Activated T-helper 1 cell treated with anti-CD3 and anti-CD28 coated beads, Interleukin-2, amount 50 U/mL, for 16 hours (primary cell): ENCODE measurements at places on chromosomes 2 and 18.

DNA sequence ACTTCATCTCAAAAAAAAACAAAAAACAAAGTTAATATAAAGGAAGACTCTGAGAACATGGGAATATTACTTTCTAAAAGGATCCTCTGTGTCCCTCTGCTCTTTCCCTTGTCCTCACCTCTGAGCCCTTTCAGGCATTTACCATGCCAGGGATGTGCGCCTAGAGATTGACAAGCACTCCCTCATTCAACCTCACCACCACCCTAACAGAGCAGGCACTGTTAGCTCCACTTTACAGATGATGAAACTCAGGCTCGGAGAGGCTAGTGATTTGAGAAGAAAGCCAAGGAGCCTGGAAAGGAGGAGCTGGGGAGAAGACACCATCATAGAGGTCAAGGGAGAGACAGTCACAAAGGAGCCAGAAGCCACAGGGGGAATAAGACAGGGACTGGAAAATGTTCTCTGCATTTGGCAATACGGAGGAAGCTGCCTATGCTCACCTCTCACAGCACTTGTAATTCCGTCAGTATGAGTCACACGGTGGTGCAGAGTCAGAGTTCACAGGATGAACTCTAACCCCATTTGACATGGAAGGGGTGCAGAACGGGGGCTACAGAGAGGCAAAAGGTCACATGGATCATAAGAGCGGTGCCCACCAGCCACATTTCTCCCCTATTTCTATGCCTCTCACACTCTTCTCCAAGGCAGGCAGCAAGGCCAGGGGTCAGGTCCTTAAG, 101.8 kb upstream of the NFU1 start:
- no peak for DNase-seq

GRCh38 chr2:232857158-232857563, 12.9 kb upstream of the SNORC start:
- no peak for DNase-seq

DNA sequence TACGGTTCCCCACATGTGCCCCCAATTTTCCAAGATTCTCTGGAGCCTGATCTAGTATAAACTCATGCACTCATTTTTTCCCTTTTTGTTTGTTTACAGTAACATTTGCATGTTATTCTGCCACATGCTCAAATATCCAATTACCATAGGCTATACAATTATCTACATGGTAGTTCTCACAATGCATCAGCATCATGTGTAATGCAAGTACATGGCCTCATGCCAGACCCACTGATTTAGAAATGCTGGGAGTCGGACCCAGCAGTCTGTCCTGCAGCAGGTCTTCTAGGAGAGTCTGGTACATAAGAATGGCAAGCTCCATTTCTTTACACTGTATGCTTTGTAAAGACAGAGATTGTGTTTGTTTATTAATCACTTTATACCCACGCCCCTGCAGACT, 107.7 kb downstream of the CBLN2 start:
- DNase-seq: no peak

DNA sequence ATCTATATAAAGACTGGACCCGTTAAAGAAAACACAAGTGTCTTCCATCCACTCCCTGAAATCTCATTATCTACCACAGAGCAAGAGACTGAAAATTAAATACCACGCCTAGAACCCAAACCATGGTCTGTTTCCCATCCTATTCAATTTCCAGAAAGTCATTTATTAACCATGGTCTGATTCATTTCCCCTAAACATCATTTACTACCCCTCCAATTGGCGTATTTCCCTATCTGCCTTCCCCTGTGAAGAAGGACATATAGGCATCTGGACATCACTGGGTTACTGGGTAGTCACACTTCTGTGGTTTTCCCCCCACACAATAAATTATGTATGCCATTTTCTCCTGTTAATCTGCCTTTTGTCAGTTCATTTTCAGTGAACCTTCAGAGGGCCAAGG, 30.8 kb downstream of the CCDC93 start:
- no peak for DNase-seq

DNA sequence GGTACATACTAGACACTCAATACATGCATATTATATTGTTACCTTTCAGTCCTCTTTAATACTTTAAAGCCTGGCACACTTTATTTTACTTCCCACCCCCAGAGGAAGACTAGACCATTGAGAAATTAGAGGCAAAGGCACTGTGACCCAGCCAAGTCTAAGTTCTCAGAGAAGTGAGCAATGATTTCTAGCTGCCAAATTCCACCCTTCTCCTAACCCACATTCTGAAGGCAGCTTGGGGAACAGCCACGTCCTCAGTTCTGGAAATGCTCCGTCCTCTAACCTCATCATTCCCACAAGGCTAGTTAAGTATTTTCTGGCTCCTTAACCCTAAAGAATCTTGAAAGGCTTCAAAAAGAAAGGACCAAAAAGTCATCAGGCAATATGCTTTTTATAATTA, 86.6 kb downstream of the COL5A2 start:
- no peak for DNase-seq

DNA sequence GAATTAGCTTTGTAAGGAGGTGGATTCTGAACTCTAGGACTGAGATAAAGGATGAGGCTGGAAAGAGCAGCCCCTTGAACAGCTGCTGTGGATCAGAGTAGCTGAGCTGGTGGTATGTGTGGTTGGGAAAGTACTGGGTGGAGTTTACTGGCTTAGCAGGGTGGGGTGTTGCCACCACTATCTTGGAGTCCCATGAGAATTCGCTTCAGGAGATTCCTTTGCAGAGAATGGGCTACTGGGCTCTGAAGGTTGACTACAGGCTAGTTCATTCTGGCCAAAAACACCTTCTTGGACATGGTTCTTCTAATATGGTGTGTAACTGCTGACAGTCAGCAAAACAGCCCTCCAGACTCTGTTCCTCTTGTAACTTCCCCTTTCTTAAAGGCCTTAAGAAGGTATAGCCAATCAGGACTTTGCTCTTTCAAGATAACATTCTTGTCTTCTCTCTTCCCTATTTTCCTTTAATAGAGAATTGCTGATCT, 52.7 kb downstream of the TET3 start:
- no peak for DNase-seq

GRCh38 chr2:129436809-129437208, 542.7 kb upstream of the RAB6C start:
- DNase-seq: no peak

DNA sequence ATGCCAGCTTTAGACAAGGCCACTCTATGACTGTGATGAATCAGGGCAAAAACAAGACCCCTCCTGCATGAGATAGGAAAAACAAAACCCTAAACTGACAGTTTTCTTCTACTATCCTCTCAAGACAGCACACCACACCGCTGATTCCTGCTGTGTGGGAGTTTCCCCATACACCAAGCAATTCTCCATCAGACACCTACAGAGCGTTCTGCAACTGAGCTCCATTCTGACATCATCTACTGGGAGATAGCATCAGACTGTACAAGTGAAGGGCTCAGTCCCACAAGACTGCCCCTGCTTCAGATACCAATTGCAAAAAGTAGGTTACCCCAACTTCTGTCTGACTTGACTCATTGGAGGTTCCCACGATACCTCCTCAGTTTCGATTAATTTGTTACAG, 130.6 kb downstream of the TSN start:
- no peak for DNase-seq

- no peak for DNase-seq
Measured at GRCh38 chr2:54810246-54810645, 86.8 kb downstream of the EML6 start.

DNA sequence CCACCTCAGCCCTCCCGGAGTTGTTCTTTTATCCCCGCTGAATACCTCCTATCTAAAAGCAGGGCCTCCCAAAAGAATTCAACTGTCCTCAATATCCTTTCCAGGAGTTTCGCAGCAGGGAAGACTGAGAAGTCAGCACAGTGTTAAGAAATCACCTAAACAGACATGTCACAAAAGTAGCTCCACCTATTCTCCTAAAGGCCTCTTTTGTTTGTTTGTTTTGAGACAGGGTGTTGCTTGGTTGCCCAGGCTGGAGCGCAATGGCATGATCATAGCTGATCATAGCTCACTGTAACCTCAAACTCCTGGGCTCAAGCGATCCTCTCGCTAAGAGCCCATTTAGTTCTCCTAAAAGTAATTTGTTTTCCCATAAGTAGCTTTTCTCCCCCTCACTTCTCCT, 53.8 kb downstream of the TEX44 start:
- DNase-seq: no peak
